ENCODE measurements at places on chromosomes 11 and 22.

DNA sequence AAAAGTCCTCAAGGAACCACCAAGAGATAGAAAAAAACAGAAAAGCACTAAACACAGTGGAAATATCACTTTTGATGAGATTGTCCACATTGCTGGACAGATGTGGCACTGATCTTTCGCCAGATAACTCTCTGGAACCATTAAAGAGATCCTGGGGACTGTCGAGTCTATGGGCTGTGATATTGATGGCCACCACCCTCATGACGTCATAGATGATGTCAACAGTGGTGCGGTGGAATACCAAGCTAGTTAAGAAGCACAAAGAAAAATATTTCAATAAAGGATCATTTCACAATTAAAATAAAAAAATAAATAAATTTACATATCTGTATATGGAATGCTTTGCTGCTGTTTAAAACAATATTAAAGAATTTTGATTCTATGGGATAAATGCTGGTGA lies 45.5 kb downstream of the ARL14EP start:
- no peak for DNase-seq

GRCh38 chr11:88656283-88656682 lies 318.7 kb upstream of the CTSC start:
- DNase-seq: no peak

GRCh38 chr11:107014871-107015270 lies 3.4 kb downstream of the GUCY1A2 start:
- no peak for DNase-seq

- peak; percentile 76 for DNase-seq
These were observed at the start of gene MED19 for GRCh38 chr11:57711414-57712255. Gene MED19, minus strand, starts transcription at chr11:57712215. Its CDS starts 36 bp downstream, at chr11:57712179.

DNA sequence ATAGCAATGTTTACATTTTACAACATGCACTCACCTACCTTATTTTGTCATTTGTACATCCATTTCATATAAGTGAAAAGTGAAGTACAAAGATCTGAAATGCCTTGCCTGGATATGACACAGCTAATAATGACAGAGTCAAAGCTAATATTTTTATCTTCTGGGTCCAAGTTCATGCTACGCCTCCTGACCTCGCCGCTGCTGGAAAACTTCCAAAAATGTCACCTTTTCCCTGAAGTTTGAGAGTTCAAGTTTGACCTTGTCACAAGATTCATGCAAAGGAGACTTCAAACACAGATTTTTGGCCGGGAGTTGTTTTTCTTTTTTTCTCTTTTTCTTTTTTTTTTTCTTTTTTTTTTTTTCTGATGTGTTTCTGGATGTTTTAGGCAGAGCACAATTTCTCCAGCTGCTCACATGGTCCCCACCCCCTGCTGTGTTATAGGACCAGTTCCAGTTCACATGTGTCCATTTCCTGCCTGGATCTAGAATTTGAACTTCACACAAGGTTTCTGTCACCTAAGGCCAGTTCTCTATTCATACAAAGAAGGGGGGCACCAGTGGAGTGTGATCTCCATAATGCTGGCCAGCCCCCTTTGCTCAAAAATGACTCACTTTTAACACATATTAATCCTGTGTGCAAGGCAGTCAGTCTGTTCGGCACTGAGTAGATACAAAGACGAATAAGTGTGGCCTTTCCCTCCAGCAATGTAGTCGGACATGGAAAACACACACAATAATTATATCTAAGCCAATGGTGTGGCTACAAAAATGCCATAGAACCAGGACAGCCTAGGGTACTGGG lies 546.8 kb downstream of the BUD13 start:
- DNase-seq: no peak

DNA sequence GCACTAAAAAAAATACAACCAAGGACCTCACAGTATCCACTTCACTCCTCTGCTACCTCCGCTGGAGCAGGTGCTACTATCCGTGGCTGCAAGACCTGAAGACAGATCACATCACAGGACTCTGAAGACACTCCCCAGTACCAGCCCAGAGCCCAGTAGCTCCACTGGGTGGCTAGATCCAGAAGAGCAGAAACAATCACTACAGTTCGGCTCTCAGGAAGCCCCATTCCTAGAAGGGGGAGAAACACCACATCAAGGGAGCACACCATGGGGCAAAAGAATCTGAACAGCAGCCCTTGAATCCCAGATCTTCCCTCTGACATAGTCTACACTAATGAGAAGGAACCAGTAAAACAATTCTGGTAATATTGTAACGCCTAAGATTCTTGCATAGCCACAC lies 494.0 kb upstream of the FAT3 start:
- DNase-seq: no peak
